ENCODE measurements at places on chromosomes 12 and 14. TPM values are rescaled to one million over a fixed set of nuclear protein-coding genes. Genes with fewer than 3 reads are reported as not detected.

The OVCH1 gene
- total RNA-seq, result not detected

The FAM186B gene
- 0.29 TPM for total RNA-seq

The ZNF268 gene
- total RNA-seq, result 30.3 TPM

The NEDD1 gene
- 25.1 TPM for total RNA-seq

The SERPINA9 gene
- total RNA-seq, result not detected

The BDKRB1 gene
- 12.5 TPM for total RNA-seq

The OR4K13 gene
- total RNA-seq, result not detected

The PTCSC3 gene
- total RNA-seq, result not detected

The INTS13 gene
- total RNA-seq, result 25.5 TPM

The BCL11B gene
- 11.8 TPM for total RNA-seq

The MLEC gene
- 174 TPM for total RNA-seq

The CAPZA3 gene
- total RNA-seq, result not detected

The PTHLH gene
- 6.5 TPM for total RNA-seq

The DDHD1 gene
- 23.4 TPM for total RNA-seq

The HSPB8 gene
- total RNA-seq, result 15.7 TPM

The GEMIN2 gene
- 17.0 TPM for total RNA-seq

The CIROP gene
- not detected for total RNA-seq

The PEX5 gene
- 47.5 TPM for total RNA-seq

The TARBP2 gene
- 50.5 TPM for total RNA-seq

The PROX2 gene
- not detected for total RNA-seq

The TAS2R20 gene
- total RNA-seq, result 3.8 TPM

The TMEM52B gene
- total RNA-seq, result 0.97 TPM

The ESRRB gene
- 0.16 TPM for total RNA-seq

The PMCH gene
- total RNA-seq, result not detected

The KLHDC2 gene
- 60.1 TPM for total RNA-seq

The MIPOL1 gene
- 28.4 TPM for total RNA-seq

The NGDN gene
- total RNA-seq, result 51.2 TPM

The PTPRQ gene
- total RNA-seq, result 19.2 TPM

The PPP2R5C gene
- total RNA-seq, result 125 TPM

The SLCO1B1 gene
- 0.09 TPM for total RNA-seq
